ENCODE measurements at places on chromosomes 2 and 18. TPM values are rescaled to one million over a fixed set of nuclear protein-coding genes. Genes with fewer than 3 reads are reported as not detected.

ERFE gene
- total RNA-seq, result not detected

TNFAIP6 gene
- total RNA-seq, result not detected

DNA sequence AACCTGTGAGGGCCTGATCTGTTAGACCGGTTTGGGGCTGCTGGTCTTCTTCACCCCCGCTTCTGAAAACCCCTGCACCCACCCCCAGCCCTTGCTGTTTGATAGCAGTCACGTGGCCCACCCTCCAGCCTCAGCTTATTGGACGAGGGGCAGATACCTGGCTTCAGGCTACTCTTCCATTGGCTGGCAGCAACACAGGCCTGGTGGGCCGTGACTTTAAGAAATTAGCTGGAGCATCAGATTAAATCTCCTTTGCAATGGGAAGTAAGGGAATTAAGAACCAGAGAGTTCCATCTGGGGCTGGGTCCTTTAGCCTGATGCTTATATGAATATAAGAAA lies 107.3 kb downstream of the KLHL29 start:
- no peak for DNase-seq
- H3K27ac ChIP-seq, result no peak overlapping the region
- H3K4me1 ChIP-seq, result peaks cover 42% of the 10 kb centered on the region
- no peaks in the 10 kb centered on the region for H3K36me3 ChIP-seq

DNA sequence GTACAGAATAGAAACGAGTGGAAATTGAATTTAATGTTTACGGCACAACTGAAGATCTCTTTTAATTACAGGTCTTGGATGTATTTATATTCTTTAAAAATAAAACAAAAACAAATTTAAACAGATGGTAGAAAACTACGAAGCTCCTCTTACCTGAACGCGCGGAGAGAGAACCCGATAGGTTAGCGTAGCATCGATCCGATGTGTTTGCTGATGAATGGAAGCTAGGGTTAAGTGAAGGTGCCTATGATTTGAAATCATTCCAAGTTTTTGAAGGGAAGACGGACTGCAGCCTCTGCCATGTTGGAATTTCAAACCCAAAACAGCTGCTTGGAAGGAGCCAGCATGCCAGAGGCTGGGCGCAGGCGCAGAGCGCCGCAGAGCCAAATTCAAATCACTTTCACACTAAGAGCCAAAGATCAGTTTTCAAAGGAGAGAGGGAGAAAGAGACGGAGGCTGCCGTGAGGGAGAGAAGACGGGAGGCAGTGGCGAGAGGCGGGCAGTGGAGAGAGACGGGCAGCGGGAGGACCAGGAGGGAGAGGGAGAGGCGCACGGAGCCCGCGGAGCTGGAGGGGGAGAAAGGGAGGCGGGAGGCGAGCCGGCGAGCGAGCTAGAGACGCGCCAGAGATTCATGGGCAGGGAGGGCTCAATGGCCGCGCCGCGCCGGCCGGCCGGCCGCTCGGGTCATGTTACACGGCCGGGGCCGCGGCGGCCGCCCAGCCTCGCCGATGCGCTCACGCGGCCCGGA lies at the start of gene FIGN:
Gene FIGN, minus strand, starts transcription at position 324 of the 748 bp plus-strand sequence. CDS start 1,081 bp downstream, outside the sequence.
- H3K27me3 ChIP-seq, result peaks cover 24% of the 10 kb centered on the region
- no peaks in the 10 kb centered on the region for H3K36me3 ChIP-seq
- peak; percentile 77 for DNase-seq
- H3K4me1 ChIP-seq, result peaks cover 7% of the 10 kb centered on the region

DNA sequence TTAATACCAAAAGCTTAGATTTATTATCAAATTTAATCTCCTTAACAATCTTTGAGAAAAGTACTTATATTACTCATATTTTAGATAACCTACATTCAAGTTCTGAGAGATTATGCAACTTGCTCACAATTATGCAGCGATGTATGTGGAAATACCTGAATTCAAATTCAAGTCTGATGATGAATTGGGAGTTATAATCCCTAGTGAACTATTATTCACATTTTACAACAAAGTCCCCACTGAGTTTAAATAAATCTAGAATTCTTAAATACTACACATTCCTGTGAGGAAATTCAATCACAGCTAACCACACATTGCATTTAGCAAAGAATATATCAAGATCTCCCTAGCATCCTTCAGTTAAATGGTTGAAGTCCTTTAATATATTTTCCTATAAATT lies 278.4 kb downstream of the NOL4 start:
- H3K27me3 ChIP-seq, result no peaks in the 10 kb centered on the region
- no peak overlapping the region for H3K27ac ChIP-seq
- no peak for DNase-seq
- H3K4me1 ChIP-seq, result no peaks in the 10 kb centered on the region
- H3K36me3 ChIP-seq, result no peaks in the 10 kb centered on the region

DNA sequence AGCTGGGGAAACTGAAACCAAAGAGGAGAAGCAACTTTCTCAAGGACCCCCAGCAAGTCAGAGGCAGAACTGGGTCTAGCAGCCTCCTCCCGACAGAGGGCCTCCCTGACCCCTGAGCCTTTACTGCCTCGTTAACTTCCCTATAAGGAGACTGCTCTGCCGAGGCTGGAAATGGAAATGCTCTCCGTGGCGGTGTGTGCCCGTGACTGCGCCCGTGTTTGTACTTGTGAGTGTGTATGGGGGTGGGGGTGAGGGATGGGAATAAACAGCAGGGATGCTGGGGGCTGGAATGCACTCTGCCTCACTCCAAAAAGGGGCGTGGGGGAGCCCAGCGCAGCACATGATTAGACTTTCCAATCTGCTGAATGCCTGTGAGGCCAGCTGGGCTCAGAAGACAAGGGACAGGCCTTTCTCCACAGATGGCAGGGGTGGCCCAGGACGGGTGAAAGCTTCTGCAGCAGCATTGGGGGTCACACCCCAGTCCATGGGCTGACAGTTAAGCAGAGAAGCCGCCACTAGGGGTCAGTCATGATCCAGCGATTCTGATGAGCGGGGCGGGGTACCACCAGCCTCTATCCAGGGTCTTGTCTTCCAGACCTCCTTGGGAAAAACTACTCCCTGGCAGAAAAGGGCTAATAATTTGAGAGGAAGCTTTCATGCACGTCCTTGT lies 26.8 kb downstream of the MPHOSPH10 start:
- no peak for DNase-seq
- H3K4me1 ChIP-seq, result peaks cover 13% of the 10 kb centered on the region
- H3K4me3 ChIP-seq, result peak overlapping the region; percentile 1
- H3K27ac ChIP-seq, result no peak overlapping the region
- H3K27me3 ChIP-seq, result no peaks in the 10 kb centered on the region
- no peaks in the 10 kb centered on the region for H3K36me3 ChIP-seq

- H3K4me1 ChIP-seq, result no peaks in the 10 kb centered on the region
- no peak for DNase-seq
- H3K36me3 ChIP-seq, result no peaks in the 10 kb centered on the region
- H3K4me3 ChIP-seq, result no peak overlapping the region
- H3K27ac ChIP-seq, result no peak overlapping the region
Observed at GRCh38 chr2:116733699-116734098, 1080.8 kb upstream of the DDX18 start.

DNA sequence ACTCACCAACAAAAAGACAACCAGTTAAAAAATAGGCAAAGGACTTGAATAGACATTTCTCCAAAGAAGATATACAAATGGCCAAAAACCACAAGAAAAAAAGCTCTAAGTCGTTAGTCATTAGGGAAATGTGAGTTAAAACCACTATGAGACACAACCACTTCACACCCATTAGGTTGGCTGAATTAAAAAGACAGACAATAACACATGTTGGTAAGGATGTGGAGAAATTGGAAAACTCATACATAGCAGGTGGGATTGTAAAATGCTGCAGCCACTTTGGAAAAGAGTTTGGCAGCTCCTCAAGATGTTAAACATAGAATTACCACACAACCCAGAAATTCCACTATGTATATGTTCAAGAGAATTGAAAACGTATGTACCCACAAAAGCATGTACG lies 117.6 kb upstream of the SPATS2L start:
- no peak for DNase-seq
- H3K36me3 ChIP-seq, result no peaks in the 10 kb centered on the region
- no peaks in the 10 kb centered on the region for H3K27me3 ChIP-seq

DNA sequence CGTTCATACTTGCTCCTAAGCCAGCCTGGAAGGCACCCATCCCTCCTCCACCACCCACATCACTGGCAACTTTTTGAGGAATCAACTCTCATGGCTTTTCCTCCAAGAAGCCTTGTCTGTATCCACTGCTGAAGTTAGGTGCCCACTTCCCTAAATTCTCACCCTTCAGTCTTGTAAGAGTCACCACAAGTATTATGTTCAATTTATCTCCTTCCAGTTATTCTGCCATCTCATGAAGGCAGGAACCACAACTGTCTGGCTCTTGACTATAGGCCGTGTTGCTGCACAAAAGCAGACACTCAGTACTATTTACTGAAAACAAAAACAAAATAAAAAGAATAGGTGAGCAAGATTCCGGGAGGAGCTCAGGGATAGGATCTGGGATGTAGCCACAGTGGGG lies 234.8 kb downstream of the CYRIA start:
- peaks cover 3% of the 10 kb centered on the region for H3K4me1 ChIP-seq
- H3K27ac ChIP-seq, result no peak overlapping the region
- H3K27me3 ChIP-seq, result no peaks in the 10 kb centered on the region
- no peak for DNase-seq

Measured in suprapubic skin (tissue), 4 donors.